ENCODE measurements at places on chromosomes 5 and 9.

DNA sequence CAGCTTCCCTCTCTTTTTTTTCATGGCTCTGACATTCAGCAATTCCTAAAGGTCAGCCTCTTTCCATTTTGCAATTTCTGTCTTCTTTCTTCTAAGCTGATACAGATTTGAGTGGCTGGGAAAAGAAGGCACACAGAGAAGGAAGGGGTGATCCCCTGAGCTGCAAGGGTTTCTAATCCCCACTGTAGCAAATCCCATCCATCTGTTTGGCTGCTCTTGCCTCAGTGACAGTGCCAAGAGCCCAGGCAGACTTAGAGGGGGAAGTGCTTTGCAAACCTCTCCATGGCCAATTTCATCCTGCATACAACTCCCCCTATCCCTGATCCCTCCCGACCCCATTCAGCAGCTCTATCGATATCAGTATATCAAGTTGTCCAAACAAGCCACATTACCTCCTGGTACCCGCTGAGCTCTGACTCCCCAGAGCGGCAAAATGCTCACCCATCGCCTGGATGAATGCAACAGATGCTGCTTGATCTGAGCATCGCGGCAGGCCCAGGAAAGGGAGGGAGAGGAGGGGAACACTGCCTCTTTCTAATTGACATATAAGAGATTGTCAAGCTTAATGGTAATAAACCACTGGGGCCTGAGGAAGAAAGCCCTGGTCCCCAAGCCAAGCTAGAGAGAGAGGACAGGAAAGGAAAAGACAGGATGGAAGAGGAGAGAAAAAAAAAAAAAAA is 268.9 kb downstream of the ASTN2 start:
- DNase-seq: no peak

- DNase-seq: no peak
These were observed 6.4 kb downstream of the NEURL1B start for GRCh38 chr5:172647352-172648012.

GRCh38 chr5:38547257-38547656 is 9.2 kb downstream of the LIFR start:
- peak; percentile 34 for DNase-seq

DNA sequence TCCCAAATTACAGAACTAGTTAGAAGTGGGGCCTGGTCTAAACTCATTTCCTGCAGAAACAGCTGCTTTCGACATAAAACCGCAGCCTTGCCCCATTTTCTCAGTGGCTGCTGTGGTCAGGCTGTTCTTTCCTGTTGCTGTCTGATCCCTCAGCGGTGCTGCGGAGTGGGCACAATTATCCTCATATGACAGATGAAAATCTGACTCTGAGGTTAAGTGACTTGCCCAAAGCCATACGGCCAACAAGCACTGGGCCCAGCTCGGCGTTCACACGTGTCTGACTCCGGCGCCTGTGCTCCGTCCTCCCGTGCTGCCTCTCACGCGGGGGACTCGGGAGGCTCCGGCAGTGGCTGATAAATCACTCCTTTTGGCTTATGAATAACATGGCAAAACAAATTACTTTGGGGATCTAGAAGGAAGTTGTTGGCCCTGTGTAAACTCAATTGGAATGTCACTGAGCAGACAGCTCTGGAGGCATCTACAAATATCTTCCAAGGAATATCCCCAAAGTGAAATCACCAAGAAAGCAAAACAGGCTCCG is 142.6 kb upstream of the LMX1B start:
- DNase-seq: peak; percentile 58

GRCh38 chr5:138491669-138492559 is 26.6 kb downstream of the EGR1 start:
- DNase-seq: peak; percentile 93

DNA sequence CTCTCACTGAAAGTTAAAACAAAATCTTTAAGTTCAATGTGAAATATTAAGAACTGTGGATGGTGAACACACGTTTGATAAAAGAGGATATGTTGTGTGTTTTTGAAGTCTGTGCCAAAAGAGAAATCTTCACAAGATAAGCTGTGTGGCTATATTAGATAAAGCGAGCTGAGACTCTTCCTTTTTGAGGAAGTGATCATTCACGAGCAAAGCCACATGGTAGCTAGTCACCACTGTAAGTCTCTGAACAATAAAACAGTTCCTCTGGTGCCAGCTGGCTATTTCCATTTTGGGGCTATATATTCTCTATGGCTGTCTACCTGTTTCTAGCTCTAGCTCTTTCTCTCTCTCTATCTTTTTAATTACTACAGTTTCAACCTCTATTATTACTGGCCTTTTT is 1849.2 kb upstream of the C9orf72 start:
- no peak for DNase-seq

DNA sequence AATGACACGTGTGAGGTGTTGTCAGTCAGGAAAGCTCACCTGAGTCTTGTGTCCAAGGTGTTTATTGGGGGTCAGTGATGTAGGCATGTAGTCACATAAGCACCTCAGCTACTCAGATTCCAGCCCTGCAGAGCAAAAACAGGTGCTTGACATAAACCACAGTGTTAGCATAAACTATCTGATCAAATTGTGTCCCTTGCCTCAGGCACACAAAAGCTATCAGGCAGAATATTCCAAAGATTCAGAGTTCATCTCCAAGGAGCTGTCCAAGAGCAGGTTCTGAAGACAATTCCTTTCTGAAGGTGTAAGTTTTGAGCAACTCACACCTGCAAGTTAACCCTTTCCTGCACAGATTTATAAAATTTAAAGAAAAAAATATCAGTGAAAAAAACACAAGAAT is 102.2 kb upstream of the ITGA1 start:
- no peak for DNase-seq

- no peak for DNase-seq
These were observed 137.9 kb downstream of the TMEM38B start for GRCh38 chr9:105832096-105832710.

GRCh38 chr9:111937781-111938426 is 41.3 kb downstream of the UGCG start:
- peak; percentile 85 for DNase-seq

GRCh38 chr5:173974688-173975239 is 14.2 kb upstream of the C5orf47 start:
- no peak for DNase-seq

- peak; percentile 65 for DNase-seq
These were observed 125.0 kb upstream of the NR5A1 start for GRCh38 chr9:124632077-124632621.

- no peak for DNase-seq
These were observed 114.3 kb downstream of the CRB2 start for GRCh38 chr9:123470121-123470782.

GRCh38 chr9:92360083-92360482 is 34.3 kb downstream of the CENPP start:
- DNase-seq: no peak

DNA sequence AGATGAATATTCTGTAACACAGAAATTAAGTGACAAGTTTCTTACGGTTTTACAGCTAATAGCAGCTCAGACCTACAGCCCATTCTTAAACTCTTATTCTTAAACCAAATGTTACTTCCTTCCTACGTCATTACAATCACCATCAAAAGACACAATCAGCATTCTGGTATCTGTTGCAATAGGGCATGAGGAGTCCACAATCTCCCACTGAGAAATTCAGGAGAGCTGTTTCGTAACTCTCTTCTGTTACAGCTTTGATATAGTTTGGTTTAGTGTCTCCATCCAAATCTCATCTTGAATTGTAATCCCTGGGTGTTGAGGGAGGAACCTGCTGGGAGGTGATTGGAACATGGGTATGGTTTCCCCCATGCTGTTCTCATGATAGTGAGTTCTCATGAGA is 163.4 kb downstream of the GAS1 start:
- peak; percentile 42 for DNase-seq

GRCh38 chr9:78994471-78994870 is 577.3 kb upstream of the TLE4 start:
- no peak for DNase-seq

DNA sequence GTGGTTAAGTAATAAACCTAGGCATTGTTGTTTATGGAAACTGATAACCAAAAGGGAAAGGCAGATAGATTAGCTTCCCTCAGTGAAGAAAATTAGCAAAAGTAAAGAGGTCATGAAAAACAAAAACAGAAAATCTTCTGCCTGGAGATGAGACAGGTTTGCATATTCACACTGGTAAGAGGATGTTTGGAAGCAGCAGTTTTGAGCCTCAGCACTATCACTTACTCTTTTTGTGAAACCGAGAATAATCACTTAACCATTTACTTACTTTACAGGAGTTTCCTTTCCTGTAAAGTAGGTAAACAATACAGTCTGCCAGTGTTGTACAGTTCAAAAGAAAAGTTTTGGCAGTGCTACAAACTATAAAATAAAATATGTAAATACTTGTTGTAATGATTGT is 35.5 kb upstream of the EMB start:
- no peak for DNase-seq

- DNase-seq: no peak
These were observed 29.8 kb upstream of the SEC16A start for GRCh38 chr9:136512651-136513071.

GRCh38 chr9:23538067-23538402 is 288.0 kb downstream of the ELAVL2 start:
- DNase-seq: no peak

DNA sequence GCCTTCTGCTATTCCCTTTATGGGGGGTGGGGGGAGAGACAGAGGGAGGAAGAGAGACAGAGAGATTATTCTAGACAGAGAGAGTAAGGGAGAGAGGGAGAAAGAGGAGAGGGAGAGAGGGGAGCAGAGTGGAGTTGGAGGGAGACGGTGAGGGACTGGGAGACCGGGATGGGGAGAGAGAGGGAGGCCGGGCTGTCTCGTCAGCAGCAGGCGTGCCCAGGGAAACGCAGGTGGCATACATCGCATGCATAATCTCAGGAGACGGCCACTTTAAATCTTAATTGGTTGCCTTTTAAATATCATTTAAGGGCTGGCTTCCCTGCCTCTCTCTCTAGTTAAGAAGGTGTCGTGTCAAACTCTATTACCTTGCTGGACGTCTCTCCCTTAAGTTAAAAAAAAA is 8.4 kb downstream of the IRX4 start:
- DNase-seq: no peak

DNA sequence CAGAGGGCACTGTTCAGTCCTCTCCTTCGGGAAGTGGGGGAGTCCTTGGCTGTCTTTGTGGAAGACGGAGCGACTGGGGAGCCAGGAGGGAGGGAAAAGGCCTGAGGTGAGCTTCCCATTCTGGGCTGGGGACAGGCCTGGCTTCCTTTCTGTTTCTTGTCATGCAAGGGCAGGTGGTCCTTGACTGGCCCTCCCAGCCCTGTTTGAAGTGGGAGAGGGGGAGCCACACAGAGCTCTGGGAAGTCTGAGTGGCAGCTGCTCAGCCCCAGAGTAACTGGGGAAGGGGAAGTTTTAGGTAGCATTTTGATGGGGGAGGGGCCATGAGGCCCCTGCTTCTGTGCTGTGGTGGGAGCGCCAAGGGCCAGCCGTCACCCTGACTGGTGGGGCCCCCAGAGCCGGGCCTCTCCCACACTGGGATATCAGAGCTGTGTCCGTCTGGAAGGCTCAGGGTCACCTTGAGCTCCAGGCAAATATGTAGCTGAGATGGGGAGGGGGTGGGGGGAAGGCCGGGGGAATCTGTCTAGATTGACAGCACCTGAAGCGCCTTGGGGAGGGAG is 6.5 kb downstream of the UNC5A start:
- DNase-seq: no peak

DNA sequence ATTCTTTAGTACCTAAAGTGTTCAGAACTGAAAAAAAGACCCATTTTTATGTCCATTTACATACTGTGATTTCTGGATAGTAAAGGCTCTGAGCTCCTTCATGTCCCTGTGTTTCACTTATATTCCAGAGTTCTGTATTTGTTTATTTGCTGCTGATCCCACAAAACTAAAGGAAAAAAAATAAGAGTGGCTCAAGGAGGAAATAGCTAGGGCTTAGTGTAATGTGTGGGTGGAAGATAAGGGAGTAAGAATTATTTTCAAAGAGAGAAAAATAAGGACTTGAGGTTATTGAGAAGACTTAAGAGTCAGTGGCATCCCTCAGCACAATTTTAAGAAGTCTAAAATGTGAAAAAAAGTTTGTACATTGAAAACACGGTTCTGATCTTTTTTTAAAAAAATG is 46.0 kb downstream of the ENTREP1 start:
- no peak for DNase-seq

GRCh38 chr9:127066851-127067136 is 55.6 kb downstream of the ANGPTL2 start:
- peak; percentile 45 for DNase-seq

GRCh38 chr5:149641000-149641576 is 59.8 kb downstream of the ARHGEF37 start:
- DNase-seq: peak; percentile 90

- no peak for DNase-seq
These were observed 253.8 kb downstream of the ENC1 start for GRCh38 chr5:74386571-74387334.

- no peak for DNase-seq
These were observed 29.5 kb downstream of the LAMC3 start for GRCh38 chr9:131038256-131039128.

- no peak for DNase-seq
These were observed 149.9 kb downstream of the TRIO start for GRCh38 chr5:14292766-14293658.

DNA sequence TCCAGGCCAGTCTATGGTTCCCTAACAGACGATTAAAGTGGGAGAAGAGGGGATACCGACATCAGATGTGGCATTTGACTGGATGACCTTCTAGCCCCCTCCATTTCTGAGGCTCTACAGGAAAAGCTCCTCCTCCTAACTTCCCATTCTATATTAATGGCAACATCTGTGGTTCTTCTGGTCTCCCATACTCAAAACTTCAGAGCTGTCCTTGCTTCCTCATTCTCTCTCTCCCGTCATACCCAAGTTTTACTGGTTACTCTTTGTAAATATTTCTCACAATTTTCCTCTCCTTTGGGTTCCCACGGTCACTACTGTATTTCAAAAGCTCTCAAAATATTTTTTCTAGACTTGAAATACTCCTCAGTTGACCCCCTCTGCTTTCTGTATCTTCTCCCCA is 36.0 kb upstream of the IL7R start:
- DNase-seq: no peak

DNA sequence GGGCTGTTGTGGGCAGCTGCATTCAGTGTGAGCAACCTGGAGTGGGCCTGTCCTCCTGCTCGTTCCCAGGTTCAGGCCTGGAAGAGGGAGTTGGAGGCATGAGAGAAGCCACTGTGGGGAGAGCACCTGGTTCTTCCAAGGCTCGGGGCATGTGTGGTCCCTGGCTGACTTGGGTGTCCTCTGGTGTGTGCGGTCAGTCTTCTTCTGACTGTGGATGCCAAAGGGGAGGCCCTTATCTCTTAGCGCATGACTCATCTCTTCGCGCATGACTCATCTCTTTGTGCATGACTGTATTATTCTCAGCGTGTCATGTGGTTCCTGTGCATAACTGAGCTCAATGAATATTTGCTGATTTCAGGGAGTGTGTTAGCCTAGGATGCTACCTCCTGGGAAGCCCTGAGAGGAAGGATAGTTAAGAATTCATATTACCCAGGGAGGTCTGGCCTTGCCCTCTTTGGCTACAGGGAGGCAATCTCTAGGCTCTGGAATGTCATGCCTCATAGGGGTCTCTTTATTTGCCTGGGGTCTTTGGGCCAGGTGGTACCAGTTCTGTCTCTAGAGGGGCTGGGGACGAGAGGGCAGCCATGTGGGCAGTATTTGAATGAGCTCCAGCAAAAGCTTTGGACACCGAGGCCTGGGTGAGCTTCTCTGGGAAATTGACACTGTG is 188.7 kb downstream of the HSPA4 start:
- DNase-seq: peak; percentile 95
